ENCODE measurements at places on chromosomes 6 and 20.

- DNase-seq, result no peak
Observed at GRCh38 chr20:49228676-49229075, 9.5 kb downstream of the DDX27 start.

DNA sequence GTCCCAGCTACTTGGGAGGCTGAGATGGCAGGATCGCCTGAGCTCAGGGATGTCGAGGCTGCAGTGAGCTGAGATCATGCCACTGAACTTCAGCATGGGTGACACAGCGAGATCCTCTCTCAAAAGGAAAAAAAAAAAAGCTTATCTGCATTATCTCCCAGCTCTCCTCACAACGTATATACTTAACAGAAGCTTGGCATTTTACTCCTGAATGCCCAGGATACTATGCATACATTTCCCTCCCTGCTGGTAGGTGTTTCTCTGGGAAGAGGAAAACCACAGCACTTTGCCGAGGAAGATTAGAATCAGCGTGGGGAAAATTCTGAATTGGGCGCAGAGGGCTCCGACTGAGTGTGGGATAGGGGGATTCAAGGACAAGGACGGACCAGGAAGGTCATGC, 800.6 kb downstream of the DHX35 start:
- DNase-seq, result no peak

DNA sequence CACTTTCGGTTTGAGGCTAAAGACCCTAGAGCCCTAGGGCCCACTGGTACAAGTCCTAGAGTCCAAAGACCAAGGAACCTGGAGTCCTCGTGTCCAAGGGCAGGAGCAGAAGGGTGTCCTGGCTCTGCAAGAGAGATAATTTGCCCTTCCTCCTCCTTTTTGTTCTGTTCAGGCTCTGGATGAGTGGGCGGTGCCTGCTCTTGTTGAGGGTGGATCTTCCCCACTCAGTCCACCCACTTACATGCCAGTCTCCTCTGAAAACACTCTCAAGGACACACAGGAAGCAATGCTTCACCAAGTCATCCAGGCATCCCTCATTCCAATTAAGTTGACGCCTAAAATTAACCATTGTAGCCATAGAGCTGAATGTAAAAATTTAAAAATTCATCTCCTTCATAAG, 102.1 kb downstream of the UST start:
- DNase-seq, result no peak

- DNase-seq, result peak; percentile 29
Observed at GRCh38 chr6:33344701-33345697, 27.5 kb upstream of the ZBTB22 start.

GRCh38 chr6:139485742-139486475, 111.5 kb upstream of the CITED2 start:
- DNase-seq, result no peak

DNA sequence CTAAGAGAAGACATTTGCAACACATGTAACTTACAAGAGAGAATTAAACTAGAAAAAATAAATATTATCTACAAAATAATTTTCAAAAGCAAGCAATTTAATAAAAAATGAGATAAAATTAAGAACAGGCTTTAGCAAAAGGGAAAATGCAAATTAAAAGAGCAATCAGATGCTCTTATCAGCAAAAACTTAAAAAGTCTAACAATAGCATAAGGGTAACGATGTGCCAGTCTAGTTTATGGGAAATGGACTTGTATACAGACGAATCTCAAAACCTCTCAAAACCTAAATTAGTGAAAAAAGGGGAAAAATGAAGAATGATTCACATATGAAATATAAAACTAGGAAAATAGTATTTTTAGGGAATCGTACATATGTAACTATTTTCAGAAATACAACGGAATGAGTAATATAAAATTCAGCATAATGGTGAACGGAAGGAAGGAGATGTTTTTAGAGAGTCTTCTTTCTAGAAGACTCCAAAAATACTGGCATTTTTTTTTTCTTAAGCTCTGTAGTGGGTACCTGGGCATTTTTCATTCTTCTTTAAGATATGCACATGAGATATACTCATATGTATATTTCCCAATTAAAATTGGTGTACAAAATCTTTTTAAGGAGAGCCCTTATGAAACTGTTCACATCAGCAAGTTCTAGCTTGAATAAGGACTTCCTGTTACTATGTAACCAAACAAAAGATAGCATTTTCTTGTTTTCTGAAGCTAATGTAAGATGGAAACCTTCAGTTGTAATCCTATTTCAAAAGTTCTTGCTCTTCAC, 927 bp upstream of the MANEA start:
- no peak for DNase-seq

GRCh38 chr6:92608751-92609150, 810.6 kb downstream of the EPHA7 start:
- no peak for DNase-seq

DNA sequence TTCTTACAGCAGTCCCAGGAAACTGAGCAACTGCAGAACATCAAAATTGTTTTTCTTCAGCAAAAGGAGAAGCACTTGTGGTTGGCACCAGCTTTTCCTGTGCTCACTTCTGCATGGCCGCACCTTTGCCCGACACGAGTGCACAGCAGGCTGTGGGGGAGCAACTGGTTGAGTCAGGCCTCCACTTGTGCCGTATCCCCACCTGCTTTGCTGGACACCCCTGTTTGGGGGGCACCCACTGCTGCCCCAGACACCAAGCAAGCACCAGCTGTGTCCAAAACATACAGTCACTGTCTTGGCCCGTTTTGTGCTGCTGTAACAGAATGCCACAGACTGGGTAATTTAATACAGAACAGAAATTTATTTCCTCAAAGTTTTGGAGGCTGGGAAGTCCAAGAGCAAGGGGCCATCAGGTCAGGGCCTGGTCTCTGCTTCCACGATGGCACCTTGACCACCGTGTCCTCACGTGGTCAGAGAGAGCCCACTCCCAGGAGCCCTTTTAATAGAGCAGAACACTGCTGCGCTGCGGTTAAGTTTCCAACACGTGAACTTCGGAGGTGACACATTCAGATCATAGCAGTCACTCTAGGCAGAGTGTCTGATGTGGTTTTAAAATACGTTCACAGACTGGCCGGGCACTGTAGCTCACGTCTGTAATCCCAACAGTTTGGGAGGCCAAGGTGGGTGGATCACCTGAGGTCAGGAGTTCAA, 8.7 kb upstream of the GMEB2 start:
- DNase-seq, result peak; percentile 49

GRCh38 chr6:155313602-155314091, 637 bp downstream of the TFB1M start:
- peak; percentile 3 for DNase-seq

- DNase-seq, result no peak
Observed at GRCh38 chr20:62642666-62643520, 590 bp downstream of the SLCO4A1 start.

- no peak for DNase-seq
Observed at GRCh38 chr20:51697096-51697826, 70.9 kb downstream of the ATP9A start.

- DNase-seq, result no peak
Observed at GRCh38 chr6:32935551-32936238, 5.1 kb downstream of the HLA-DMB start.

DNA sequence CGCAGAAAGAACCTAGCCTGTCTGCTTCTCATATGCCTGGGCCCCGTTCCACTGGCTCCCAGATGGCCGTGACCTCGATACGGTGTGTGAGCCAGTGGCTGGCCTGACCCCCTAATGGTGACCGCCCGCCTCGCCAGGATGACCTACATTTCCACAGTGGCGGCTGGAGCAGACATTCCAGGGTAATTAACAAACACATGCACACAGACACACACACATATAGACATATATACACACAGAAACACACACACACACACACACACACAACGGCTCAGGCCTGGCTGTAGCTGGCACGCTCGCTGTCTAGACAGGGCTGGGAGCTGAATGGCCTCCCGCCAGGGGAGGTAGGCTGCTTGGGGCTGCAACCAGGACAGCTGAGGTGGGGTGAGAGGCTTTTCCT, 227.1 kb downstream of the ANKRD60 start:
- DNase-seq, result no peak

GRCh38 chr20:23291575-23292240, 58.9 kb upstream of the NXT1 start:
- DNase-seq, result no peak

- DNase-seq, result no peak
Observed at GRCh38 chr6:168650671-168651111, 209.7 kb downstream of the SMOC2 start.

DNA sequence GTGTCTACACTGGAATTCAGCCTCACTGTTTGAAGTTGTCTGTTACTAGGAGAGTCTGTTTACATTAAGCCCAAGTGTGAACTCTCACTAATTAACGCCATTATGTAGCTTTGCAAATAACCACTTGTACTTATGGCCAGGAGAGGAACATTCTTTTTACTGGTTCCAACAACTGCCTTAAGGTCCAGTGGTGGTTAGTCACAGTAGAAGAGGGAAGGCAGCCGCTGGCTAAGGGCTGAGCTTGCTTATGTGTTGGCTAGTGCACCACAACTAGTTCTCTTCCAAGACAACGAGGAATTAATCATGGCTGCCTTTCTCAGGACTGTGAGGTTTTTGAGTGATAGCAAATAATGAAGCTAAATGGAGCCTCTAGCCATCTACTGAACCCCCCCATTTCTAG, 14.9 kb upstream of the SLC22A23 start:
- no peak for DNase-seq

- DNase-seq, result no peak
Observed at GRCh38 chr20:45583502-45583901, 4.4 kb upstream of the WFDC8 start.

Data from stimulated activated CD4-positive, alpha-beta T cell treated with anti-CD3 and anti-CD28 coated beads, TNF-alpha, amount 100 ng/mL, for 1 hour (primary cell).